ENCODE measurements at places on chromosomes 7 and 10.

DNA sequence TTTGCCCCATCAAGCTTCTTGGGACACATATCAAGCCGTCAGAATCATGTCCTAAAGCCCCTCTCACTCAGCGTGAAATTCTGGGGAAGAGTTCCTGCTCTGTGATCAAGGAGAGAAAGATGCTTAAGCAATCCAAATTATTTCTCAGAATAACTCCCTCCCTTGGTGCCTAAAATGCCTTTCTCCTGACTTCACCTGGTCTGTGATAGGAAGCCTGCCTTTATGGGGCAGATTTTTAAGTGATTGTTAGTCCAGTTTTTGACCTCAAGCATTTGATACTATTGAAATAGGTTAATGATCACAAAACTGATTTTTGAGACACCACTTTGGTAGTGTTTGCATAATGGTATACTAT, 76.4 kb upstream of the MAGI2 start:
- no peak for DNase-seq

DNA sequence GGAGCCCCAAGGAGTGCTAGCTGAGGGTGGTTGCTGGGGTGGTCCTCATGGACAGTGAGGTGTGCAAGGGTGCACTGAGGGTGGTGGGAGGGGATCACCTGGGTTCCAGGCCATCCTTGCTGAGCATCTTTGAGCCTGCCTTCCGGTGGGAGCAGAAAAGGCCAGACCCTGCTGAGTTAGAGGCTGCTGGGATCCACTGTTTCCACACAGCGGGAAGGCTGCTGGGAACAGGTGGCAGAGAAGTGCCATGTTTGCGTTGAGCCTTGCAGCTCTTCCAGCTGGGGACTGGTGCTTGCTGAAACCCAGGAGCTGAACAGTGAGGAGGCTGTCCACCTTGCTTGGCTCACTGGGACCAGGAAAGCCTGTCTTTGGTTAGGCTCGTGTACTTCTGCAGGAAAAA, 34.9 kb downstream of the PRF1 start:
- no peak for DNase-seq

DNA sequence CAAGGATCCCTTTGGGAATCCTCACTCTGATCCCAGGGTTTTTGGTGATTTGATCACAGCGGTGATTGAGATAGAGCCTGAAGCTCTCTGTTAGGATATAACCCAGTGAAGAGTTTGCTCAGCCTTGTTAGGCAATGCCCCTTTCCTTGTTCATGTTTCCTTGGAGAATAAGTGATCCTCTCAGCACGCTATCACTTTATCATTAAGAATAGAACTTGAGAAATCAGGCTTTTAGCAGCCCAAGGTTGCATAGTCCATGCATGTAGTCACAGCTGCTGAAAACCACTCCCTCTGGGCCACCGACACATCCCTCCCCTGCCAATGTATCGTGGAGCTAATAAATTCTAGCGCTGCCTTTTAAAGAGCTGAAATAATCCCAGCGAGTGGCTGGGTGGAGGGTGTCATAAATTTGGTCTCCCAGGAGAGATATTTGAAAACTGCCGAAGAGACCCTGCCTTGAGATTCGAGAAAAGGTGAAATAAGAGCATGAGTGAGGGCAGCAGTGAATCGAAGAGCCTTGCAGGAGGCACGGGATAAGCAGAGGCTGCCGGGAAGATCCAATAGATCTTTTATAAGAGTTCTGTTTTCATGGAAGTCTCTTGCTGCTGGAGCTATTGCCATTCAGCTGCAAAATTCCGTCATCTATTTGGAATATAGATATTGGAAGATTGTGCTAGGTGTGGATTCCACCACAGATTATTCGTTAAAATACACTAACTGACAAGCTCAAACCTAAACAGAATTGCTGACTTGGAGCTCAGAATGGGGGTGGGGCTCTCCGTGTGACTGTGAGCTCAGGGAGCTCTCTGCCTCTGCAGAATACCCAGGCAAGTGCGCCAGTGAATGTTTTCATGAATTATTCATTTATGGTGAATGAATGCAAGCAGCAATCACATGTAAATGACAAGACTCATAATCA, 249.8 kb downstream of the TRIL start:
- no peak for DNase-seq

DNA sequence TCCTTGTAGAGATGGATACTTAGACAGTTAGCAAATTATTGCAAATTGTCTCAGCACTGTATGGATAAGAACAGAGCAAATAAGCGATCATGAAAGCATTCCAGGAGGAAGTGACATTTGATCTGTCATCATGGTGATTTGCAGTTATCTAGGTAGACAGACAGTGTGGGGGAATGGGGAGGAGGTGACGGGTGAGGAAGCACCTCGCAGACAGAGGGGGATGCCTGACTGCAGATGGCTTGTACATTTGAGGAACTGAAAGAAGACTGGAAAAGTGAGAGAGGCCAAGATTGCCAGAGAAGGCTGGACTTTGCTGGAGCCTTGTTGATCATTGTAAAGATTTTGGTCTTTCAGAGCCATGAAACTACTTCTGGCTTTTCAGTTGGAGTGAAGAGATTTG, 318.2 kb upstream of the CELF2 start:
- no peak for DNase-seq

GRCh38 chr7:4803397-4804241, 28.2 kb downstream of the AP5Z1 start:
- no peak for DNase-seq

DNA sequence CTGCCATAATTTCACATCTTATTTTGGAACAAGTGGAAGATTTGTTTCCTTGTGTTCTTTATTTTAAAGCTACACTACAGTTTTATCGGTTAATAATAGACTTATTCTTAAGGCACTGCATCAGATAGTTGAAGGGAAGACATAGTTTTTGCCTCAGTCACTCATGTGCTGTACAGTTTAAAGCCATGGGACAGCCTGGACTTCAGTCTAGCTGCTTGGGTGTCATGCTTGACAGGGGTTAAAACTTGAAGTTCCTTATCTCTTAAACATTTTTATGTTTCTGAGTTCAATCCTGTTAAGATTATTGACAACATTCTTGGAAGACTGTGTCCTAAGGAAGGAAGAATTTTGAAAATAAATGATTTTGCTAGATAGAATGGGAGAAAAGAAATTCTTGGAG, 49.7 kb downstream of the PPP1R9A start:
- no peak for DNase-seq

DNA sequence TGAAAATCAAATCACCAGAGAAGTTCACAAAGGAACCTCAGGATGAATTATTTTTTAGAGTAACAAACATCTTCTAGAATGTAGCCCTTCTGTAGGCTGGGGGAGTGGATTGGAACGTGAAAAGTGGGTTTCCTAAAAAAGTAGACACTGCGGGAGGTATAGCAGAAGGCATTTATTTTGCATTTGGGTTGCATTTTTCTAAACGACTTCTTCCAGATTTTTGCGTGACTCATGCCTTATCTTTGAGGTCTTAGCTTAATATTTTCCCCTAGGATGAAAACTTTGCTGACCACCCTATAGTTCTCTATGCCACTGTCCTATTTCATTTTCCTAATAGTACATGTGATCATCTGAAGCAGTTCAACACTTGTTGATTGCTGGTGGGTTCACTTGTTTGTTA, 112.7 kb upstream of the JCAD start:
- no peak for DNase-seq

DNA sequence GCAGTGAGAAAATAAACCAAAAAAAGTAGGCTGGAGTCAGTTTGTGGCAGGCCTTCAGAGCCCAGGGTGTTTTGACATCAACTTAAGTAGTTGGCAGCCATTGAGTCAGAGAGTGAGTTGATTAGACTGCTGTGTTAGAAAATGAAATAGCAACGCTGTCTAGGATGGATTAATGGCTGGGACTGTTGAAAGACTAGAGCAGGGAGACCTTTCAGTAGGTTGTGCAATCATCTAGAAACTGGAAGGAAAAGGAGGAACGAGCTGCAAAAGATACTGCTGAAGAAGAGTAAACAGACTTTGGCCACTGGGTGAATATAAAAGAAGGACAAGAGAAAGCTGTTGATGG, 28.6 kb upstream of the TRIL start:
- DNase-seq: no peak

GRCh38 chr7:134298902-134299683, 17.6 kb downstream of the SLC35B4 start:
- no peak for DNase-seq

DNA sequence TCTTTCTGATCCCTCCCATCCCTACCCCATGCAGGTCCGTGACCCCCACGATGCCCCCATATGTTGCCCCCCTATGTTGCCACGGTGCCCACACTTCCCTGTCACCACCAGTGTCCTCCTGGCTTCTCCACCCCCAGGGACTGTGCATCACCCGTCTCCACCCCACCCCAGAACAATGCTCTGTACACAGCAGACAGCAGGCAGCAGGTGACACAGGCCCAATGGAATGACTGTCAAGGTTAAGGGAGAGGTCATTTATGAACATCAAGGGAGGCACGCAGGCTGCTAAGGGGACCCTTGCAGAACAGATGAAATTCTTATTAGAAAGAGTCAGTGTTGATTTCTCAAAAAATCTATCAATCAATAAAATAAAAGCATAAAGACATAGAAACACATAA, 71.5 kb downstream of the PARP12 start:
- no peak for DNase-seq

DNA sequence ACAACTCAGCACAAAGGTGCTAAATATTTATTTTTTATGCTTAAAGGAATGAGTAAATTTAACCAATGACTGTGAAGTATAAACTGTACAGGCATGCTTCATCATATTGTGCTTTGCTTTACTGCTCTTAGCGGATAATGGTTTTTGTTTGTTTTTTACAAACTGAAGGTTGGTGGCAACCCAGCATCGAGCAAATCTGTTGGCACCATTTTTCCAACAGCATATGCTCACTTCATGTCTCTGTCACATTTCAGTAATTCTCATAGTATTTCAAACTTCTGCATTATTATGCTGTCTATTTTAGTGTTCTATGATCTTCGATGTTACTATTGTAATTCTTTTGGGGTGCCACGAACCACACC, 22.8 kb downstream of the BRAF start:
- no peak for DNase-seq

GRCh38 chr10:32417911-32418547, 27.9 kb upstream of the CCDC7 start:
- no peak for DNase-seq
